Progenitor cell of endocrine pancreas (in vitro differentiated cells): ENCODE measurements at places on chromosomes 1 and 21. TPM values are rescaled to one million over a fixed set of nuclear protein-coding genes. Genes with fewer than 3 reads are reported as not detected.

- no peak for DNase-seq
These were observed 11.2 kb downstream of the MYOC start for GRCh38 chr1:171641076-171641864.

The ANXA9 gene
- 3.5 TPM in 2 replicates for total RNA-seq

DNA sequence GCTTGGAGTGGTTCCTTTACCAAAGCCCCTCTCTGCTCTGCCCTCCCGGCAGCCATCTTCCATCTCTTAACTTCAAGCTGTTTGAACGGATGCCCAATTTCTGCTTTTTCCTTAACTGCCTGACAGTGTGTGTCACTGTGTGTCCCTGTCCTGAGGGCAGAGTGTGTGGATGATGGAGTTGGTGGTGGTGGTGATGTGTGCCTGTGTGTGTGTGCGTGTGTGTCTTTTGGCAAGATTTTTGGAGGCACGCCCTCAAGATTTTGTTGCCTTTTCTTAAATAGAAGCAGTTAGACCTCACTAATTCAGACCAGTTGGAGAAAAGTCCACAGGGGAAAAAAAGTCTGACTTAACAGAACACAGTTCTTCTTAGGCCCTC, 30.3 kb downstream of the SERTAD4 start:
- no peak for DNase-seq

- no peak for DNase-seq
These were observed 13.8 kb downstream of the RNU5D-1 start for GRCh38 chr1:44717156-44717555.

DNA sequence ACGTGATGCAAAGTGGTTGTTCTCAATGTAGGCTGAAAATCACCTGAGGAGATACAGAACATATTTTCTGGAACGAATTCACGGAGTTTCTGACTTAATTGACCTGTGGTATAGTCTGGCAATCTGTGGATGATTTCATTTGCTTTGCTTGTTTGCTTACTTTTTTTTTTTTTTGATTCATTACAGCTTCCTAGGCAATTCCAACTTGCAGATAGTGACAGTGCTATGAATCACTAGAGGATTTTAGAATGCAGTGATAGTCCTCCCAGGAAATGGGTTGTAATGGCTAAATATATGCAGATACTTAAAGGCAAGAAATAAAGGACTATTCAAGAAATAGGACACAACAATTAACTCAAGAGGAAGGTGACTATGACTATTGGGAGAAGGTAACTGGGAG, 1378.1 kb upstream of the PRMT6 start:
- DNase-seq: no peak

GRCh38 chr1:150973258-150973835, 1.3 kb downstream of the CERS2 start:
- DNase-seq: no peak

- no peak for DNase-seq
These were observed 24.6 kb downstream of the KCNC4 start for GRCh38 chr1:110234691-110235090.

- no peak for DNase-seq
These were observed 537.6 kb downstream of the MATN1 start for GRCh38 chr1:30185809-30186208.

DNA sequence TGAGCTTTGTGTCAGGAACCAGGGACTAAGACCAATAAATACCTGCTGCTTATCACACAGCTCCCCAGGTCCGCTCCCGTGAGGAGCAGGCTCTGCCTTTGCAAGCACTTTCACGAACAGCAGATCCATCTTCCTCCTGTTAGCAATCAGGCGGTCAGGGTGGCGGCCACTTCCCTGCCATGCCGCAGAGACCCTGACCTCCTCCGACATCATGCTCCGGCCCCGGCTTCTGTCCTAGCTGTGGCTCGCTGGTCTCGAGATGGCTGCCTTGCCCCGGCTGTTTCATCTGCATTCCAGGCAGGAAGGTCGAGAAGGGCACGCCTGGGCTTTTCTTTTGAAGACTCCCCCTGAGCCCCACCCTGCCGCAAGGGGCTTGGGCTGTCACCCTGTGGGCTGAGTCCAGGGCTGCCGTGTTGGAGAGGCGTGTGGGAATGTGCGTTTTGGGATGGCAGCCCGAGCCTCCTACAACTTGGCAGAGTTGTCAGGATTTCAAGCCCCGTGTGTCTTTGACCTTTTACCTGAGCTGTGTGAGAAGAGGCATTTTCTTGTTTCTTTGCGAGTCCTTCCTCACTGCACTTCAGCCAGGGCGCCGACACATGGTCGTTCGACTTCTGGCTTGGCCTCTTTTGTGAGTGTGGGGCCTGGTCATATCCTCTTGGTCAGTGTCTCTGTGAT, 59.5 kb downstream of the AGPAT3 start:
- no peak for DNase-seq

The RXFP4 gene
- not detected in 2 replicates for total RNA-seq

The CASQ1 gene
- not detected in 2 replicates for total RNA-seq

DNA sequence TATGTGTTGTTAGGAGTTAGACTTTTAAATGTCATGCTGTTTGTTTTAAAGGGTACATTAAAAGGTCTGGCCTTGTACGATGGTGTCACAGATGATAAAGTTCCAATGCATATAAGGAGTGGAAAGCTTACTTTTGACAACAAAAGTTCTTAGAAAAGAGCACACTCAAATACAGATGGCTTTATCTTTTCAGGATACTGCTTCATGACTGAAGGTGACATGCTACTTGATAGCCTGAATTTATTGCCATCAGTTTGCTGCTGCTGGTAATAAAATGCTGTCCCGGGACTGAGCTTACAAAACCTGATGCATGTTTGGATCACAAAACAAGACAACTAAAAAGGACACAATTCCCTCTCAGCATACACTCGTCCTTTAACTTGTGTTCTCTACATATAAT, 84.9 kb downstream of the TTC3 start:
- no peak for DNase-seq

DNA sequence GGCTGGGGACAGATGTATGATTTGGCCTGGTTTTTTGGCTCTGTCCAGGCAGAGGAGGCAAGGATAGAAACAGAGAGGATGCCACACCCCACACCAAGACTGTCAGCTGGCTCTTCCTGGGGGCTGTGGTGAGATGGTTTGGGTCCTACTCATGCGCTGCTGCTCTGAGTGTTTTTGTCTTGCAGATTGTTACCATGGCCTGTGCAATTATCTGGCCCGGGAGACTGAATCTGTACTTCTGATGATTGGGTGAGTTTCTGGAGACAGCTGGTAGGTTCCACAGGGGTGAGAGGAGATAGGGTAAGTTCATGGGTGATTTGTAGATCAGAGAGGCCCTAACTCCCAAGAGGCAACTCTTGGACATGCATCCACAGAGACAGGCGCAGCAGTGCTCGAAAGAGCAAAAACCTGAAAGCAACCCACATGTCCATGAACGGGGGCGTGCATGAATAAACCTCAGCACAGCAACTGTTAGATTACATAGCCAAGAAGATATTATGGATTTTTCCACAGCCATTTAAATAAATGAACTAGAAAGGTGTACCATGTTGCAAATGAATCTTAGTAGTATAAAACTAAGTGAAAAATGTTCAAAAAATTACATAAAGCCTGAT, 17.8 kb downstream of the AADACL4 start:
- DNase-seq: no peak

GRCh38 chr1:225508538-225509375, 80.9 kb upstream of the LBR start:
- no peak for DNase-seq

- DNase-seq: no peak
These were observed 11.2 kb downstream of the SCAF4 start for GRCh38 chr21:31720739-31721138.

DNA sequence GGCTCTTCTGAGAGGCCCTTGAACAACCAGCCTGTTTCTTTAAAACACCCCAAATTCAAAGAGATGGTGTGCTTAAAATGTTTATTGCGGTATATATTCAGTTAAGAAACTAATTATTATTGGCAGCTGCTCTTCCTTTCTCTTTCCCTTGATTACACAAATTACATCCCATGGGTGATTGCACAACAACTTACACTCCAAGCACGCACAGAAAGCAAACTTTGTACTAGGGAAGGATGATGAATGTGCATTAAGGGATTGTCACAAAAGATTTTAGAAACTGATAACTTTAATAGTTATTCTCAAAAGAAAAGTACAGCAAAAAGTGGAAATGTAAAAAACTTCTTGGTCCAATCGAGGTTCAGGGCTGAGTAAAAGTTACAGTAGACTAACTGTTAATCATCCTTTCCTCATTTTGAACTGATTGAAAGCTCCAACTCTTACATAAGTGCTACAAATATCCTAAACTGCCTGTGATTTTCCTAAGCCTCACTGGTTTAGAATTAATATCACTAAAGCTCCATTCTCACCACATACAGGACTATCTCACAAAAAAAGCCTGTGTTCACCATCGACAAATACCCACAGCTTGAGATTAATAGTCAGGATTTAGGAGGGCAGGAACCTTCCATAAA, 153.4 kb downstream of the TTLL7 start:
- DNase-seq: no peak

The COL24A1 gene
- 1.1 and 1.3 TPM in 2 replicates for total RNA-seq

DNA sequence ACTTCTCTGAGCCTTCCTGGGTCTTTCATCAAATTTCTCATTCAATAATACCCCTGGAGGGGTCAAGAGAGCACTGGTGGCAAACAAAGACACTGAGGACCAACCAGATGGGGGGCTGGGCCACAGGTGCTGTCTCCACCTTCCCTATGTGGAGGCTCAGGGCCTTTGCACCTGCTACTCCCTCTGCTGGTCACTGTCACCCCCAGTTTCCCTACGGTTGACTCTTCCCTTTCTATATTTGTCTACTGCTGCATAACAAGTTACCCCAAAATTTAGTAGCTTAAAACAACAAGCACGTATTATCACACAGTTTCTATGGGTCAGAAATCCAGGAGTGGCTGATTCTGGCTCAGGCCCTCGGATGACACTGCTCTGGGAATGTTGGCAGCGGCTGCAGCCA, 138.8 kb upstream of the RUNX3 start:
- no peak for DNase-seq

The COL9A2 gene
- 48.1 and 53.8 TPM in 2 replicates for total RNA-seq

The PDZK1IP1 gene
- total RNA-seq: not detected in 2 replicates

The ADAM30 gene
- total RNA-seq: not detected in 2 replicates

The SAMD11 gene
- total RNA-seq: 42.9 and 53.9 TPM in 2 replicates

The NUP210L gene
- total RNA-seq: 0.05 and 0.07 TPM in 2 replicates

The KPNA6 gene
- total RNA-seq: 67.0 and 68.4 TPM in 2 replicates

- DNase-seq: no peak
These were observed 250.3 kb downstream of the SDCCAG8 start for GRCh38 chr1:243505986-243506689.

The AIM2 gene
- total RNA-seq: 2.0 and 2.1 TPM in 2 replicates

DNA sequence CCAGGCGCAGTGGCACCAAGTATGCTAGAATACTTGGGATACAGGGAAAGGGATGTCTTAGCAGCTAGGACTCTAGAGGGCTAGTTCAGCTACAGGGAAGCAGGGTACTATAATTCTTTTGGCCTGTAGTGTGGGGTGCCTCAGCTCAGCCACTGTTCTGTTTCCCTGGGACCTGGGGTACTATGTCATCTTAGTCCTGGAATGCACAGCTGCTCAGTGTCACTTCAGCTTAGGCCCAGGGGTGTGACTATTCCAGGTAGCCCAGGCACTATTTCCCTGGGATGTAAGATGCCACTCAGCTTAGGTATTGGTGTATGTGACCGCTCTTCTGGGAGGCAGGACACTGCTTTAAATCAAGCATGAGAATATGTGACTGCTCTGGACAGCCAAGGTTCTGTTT, 34.1 kb downstream of the RGSL1 start:
- DNase-seq: no peak

GRCh38 chr1:85888921-85889320, 180.7 kb upstream of the ZNHIT6 start:
- DNase-seq: no peak

DNA sequence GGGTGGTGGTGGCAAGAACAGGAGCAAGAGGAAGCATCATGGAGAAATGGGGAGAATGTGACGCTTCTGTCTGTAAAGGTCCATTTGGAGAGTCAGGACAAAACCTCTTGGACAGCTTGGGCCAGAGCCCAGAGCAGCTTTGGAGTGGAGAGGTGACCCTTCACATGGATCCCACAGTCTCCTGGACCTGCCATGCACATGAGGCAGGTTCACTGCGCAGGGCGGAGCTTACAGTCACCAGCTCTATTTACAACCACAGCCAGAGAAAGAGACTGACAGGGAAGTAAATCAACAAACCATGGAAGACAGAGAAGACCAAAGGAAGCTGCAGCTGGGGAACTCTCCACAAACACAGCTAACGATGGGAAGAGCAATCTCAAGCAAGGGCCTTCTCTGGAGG, 828 bp upstream of the RGS8 start:
- DNase-seq: no peak

- DNase-seq: no peak
These were observed 77.7 kb downstream of the CYYR1 start for GRCh38 chr21:26495283-26495849.

DNA sequence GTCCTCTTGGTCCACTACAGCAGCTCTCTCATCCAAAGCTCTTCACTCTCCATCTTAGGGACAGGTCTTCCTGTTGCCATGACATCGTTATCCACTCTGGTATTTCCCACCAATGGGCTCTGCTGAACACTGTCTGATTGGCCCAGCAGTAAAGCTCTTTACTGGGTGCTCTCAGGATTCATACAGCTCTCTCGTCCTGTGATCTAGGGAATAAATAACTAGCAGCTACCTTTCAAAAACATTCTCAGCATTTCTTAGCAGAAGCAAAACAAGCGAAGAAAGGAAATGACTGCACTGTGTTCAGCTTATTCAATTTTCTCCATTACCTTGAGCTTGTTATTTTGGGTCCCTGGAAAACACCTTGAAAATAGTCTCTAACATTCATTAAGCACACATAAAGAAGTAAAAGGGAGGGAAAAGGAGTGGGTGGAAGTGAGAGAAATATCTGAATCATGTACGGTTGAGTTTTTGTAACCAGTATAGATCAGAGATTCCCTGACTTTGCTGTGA, 163.4 kb upstream of the SGIP1 start:
- no peak for DNase-seq

- DNase-seq: no peak
These were observed 29.9 kb downstream of the FUBP1 start for GRCh38 chr1:77948841-77949424.

DNA sequence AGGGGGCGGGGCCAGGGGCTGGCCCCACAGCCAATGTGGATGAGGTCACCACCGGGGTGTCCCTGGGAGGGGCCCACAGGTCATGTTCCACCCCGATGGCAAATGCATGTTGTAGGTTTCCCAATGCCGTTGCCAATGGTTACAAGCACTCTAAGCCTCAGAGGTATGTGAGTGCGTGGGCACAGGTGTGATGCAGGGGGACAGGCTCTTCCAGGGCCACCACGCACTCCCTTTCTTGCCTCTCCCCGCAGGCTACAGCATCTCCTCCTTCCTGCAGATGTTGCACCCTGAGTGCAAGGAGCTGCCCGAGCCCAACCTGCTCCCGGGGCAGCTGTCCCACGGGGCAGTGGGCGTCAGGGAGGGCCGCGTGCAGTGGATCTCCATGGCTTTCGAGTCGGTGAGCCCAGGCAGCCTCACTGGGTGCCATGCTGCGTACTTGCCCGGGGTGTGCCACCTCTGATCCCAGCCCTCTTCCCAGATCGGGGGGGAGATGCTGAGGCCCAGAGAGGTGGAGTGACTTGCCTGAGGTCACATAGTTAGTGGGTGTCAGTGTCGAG, 52.4 kb downstream of the DISP3 start:
- DNase-seq: no peak

GRCh38 chr21:46429754-46430681, 28.7 kb upstream of the DIP2A start:
- no peak for DNase-seq

- DNase-seq: no peak
These were observed 105.0 kb downstream of the GALNT2 start for GRCh38 chr1:230172016-230172537.
